ENCODE measurements at places on chromosomes 2 and 18. TPM values are rescaled to one million over a fixed set of nuclear protein-coding genes. Genes with fewer than 3 reads are reported as not detected.

Gene BOLL
- total RNA-seq = not detected

Gene DNAH6
- 0.01 TPM for total RNA-seq

Gene PCARE
- total RNA-seq = not detected

Gene OR6B3
- not detected for total RNA-seq

Gene SATB2
- 3.9 TPM for total RNA-seq

Gene SDC1
- total RNA-seq = 144 TPM

Gene MAP2
- total RNA-seq = 1.2 TPM

Gene NETO1
- not detected for total RNA-seq

Gene ANKRD53
- total RNA-seq = 0.28 TPM

Gene ORMDL1
- total RNA-seq = 38.3 TPM

Gene CNTNAP5
- total RNA-seq = not detected

Gene SIX3
- total RNA-seq = 3.3 TPM

Gene STK11IP
- total RNA-seq = 16.3 TPM

Gene C2orf80
- total RNA-seq = not detected

Gene TBR1
- 0.01 TPM for total RNA-seq

Gene GPR75
- total RNA-seq = 1.1 TPM

Data from A549 treated with dexamethasone at 1 μM for 4 hours (cell line).